ENCODE measurements at places on chromosomes 6 and 20.

DNA sequence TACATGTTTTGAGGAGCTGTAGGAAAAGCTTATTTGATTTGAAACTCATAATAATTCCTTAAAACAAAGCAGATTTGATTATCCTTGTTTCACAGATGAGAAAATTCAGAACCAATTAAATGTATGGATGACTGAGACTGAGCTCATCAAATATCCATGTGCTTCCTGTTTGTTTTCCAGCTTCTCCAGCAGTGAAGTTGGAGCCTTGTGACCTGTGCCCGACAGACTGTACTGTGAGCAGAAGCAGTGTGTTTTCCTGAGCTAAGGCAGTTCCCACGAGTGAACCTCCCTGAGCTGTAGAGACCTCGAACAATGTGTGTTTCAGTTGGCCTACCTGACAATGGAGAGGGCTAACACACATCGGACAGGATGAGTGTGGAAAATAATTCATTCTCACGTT, 599.5 kb upstream of the NRSN1 start:
- DNase-seq, result no peak

DNA sequence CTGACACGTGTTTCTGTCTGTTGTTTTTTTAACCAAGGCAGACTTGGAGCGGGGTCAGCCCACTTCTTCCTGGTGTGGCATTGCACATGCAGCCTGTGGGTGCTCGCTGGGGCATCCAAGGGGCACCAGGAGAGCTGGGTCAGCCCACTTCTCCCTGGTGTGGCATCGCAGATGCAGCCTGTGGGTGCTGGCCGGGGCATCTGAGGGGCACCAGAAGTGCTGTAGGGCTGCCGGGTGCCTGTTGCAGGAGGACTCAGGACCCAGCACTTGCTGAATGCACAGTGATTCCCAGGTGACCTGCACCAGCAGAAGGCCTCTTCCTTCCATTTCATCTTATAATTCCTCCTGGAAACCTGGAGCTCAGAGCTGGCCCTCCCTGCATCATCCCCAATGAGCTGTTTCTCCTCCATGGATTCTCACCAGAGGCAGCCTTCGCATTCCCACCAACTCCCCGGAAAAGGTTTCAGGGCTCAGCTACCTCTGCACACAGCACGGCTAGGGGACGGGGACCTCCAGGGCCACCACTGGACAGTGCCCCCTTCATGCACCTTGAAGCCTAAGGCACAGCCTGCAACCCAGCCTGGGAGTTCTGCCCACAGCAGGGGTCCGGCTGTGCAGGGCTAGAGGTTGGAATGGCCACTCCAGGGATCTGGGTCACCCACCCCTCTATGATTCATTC, 218.8 kb downstream of the TAF4 start:
- DNase-seq, result no peak

DNA sequence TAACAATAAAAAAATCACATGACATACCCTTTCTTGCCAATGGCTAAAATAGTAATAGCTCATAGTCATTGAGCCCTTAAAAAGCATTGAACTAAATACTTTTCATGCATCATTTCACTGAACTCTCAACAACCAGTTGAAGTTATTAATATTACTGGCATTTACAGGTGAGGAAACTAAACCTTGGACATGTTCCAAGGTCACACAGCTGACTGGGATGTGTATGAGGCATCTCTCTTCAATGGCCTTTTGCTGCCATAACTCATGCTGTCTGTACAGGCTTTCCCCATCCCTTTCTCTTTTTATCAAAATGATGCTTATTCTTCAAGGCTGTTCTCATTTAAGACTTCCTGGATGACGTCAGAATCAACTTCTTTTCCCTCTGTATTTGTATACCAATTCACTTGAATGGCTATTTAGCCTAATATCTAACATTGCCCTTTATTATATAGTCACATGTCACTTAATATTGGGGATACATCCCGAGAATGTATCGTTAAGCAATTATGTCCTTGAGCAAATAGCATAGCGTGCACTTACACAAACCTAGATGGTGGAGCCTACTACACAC, 476.4 kb downstream of the KIF16B start:
- no peak for DNase-seq

DNA sequence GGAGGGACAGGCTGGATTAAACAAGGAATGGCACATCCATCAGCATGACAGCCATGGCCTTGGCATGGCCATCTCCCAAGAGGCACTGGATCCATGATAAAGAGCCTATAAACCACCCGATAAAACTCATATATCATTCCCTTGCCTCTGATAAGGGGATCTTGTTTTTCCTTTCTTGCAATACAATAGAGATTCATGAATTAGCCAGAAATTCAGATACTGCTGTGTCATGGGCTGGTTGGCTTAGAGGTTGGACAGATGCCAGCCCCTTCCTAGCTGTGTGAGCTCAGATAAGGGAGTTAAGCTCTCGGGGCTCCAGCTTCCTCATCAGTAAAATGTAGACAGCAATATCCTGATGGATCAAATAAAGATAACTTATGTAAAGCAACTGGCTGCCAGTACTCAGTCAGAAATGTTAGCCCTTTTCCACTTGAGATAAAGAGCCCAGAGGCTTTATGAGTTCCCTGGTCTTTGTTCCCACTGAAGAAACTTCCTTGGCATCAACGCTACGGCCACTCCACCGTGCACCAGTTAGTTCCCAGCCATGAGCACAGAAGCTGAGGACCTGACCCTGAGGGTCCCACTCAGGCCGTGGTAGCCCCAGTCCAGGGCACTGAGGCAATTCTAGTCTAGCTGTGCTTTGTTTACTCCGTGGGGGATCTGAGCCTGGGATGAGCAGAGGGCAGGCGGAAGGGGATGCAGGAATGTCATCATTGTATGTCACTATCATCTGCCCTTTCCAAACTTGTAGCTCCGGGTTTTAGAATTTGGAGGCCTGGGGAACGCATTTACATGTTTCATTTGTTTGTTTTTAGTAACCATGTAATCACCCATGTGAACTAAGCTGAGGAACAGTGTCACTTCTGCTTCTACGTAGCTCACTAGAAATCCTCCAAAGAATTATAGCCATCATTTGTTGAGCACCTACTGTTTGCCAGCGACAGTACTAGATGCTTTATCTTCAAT, 67.2 kb upstream of the TBC1D7 start:
- DNase-seq, result peak; percentile 79

DNA sequence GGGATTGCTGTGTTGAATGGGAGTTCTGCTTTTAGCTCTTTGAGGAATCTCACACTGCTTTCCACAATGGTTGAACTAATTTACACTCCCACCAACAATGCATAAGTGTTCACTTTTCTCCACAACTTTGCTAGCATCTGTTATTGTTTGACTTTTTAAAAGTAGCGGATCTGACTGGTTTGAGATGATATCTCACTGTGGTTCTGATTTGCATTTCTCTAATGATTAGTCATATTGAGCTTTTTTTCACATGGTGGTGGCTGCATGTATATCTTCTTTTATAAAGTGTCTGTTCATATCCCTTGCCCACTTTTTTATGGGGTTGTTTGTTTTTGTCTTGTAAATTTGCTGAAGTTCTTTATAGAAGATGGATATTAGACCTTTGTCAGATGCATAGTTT, 588.3 kb upstream of the ADGRB3 start:
- DNase-seq, result no peak

DNA sequence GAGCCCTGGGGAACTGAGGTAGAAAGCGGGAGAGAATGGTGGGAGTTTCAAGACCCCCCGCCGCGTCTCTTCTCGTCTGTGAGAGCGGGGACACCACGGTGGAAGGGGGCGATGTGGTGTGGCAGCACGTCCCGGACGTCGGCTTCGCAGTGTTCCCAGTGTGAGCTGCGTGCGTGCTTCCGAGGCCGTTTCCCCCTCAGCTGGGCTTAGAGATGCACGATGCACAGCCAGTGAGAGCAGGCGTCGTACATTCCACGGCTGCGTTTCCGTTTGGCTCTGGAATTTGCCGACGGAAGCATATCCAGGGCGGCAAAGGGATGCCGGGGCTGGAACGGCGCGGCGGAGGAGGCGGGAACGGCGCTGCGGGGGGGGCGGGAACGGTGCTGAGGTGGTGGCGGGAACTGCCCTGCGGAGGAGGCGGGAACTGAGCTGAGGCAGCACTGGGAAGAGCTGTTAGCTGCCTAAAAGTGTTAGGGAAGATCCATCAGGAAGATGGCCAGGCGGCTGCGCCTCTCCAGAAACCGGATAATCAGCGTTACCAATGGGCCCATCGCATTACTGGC, 37.7 kb downstream of the KIF25 start:
- peak; percentile 77 for DNase-seq

DNA sequence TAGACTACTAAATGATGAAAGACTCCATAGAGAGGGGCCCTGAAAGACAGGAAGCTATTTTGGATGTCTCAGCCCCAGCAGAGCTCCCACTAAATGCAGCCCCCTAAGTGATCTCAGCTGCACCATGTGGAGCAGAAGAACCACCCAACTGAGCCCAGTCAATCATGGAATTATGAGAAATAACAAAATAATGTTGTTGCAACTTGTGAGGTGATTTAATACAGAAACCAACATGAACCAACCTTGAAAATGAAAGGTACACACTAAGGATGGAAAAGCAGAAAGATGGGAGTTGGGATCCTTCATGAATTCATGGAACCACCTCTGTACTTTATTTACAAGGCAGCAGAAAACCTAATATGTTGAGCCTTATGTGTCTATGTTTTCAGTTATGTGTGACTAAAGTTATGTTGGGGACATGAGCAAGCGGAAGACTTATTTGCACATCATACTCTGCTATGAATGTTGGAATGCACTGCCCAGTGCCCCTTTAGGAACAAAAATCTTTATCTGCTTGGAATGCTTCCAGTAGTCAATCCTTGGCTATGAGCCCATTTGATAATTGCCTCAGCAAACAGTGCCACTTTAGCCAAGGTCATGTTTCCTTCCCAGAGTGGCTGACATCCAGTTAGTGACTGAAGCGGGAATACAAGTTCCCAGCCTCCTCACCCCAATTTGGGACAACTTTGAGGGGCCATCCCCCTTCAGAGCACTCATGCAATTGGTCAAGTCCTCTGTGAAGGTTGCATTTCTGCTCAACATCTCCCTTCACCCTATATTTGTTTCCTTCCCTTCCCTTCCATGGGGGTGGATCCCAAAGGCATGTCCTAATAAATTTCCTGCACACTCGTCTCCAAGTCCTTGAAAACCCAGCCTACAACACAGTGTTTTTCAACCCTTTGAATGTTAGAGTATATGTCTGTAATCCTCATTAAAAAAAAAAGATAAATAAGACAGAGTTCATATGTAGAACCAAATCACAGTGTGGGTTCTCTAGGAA, 18.4 kb downstream of the TP53RK start:
- no peak for DNase-seq

GRCh38 chr20:52130406-52130805, 61.2 kb downstream of the ZFP64 start:
- DNase-seq, result no peak

DNA sequence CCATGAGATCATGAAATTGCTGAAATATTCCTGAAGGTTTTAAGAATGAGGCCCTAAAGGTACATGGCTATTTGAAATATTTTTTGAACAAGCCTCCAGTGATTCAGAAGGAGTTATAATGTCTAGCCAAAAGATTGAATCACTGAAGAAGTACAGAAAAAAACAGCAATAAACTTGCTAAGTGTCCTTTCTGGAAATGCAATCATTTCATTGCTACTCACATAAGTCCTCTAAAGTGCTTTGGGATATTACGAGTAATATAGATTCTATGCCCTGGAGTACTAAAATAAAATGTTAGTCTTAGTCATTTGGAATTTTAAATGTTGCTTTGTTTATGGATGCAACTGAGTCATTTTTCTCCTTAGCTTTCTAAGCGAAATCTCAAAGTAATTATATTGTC, 32.7 kb downstream of the CENPW start:
- DNase-seq, result no peak

DNA sequence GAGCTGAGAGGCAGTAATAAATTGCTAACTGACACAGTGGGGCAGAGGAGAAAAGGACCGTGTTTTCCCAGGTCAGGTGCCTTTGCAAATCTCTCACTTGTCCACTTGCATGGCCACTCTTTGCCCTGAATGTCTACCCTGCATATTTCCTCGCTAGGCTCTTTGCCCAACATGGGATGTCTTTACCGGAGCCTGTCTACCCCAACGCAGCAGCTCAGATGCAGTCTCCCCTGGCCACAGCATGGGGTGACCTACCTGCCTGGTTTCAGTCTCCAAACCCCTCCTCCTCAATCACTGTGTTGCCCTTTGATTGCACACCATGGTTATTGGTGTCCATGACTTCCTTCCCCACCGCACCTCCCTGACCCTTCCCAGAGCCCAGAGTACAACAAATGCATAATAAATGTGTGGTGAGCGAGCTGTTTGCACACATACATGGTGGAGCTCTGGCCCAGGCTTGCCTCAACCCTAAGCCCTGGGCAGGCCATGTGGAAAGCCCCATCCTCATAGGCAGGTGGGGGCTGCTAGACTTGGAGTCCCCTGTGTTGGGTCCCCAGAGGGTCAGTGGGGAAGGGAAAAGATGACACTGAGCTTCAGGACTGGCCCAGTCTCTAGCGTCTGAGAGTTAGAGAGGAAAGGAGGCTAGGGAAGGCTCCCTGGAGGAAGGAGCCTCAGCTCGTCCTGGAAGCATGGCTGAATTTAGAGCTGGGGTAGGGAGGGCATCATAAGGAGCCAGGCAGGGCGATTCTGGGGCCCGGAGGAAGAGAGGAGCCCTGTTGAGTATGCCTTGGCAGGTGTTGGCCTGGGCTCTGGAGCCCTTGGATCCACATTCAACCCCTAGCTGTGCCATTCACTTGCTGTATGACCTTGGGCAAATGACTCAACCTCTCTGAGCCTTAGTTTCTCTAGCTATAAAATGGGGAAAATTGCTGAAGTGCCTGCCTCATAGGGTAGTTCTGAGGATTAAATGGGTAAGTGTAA, 4.4 kb upstream of the BPIFB6 start:
- no peak for DNase-seq

- DNase-seq, result no peak
Measured at GRCh38 chr6:139099984-139100383, 34.9 kb upstream of the HECA start.

DNA sequence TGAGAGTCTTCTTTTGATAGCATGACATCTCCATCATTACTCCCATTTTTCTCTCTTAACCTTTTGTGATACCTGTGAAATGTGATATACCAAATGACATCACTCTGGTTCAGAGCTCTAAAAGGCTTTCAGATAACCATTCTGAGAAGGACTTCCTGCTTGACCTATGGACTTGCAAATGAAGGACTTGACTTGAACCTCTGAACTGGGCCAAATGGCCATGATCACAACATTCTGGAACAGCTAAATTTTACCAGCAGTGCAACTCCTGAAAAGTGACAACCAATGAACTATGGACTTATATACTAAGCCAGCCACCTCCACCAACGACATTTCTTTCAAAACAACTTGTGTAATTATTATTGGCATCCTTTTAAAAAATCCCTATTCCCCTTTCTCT, 1085.8 kb upstream of the CITED2 start:
- no peak for DNase-seq

DNA sequence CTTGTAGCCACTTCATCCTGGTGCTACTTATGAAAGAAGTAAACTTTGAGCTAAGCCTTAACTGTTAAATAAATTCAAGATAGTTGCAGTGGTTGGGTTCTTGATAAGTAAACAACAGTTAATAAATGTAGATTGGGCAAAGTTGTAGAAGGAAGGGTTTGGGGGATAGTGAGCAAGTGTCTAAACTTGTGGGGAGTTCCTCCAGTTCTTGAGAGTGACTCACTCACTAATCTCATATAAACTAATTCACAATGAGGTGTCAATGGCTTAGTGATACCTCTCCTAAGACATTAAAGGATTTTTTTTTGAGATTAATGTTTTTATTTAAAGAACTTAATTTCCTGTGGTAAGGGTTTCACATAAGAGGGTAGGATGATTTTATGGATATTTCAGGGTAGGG, 507.4 kb downstream of the BMP2 start:
- DNase-seq, result no peak

GRCh38 chr20:48986899-48987298, 59.2 kb upstream of the CSE1L start:
- no peak for DNase-seq

- DNase-seq, result no peak
Measured at GRCh38 chr6:64831680-64832079, 875.3 kb downstream of the EYS start.

All from AG10803 (cell line).